GDM1 (cell line): ENCODE measurements at places on chromosomes 6 and 20.

- no peak for DNase-seq
These were observed 14.0 kb downstream of the CST3 start for GRCh38 chr20:23623666-23624323.

- no peak for DNase-seq
These were observed 4.2 kb downstream of the PSMF1 start for GRCh38 chr20:1122388-1123315.

DNA sequence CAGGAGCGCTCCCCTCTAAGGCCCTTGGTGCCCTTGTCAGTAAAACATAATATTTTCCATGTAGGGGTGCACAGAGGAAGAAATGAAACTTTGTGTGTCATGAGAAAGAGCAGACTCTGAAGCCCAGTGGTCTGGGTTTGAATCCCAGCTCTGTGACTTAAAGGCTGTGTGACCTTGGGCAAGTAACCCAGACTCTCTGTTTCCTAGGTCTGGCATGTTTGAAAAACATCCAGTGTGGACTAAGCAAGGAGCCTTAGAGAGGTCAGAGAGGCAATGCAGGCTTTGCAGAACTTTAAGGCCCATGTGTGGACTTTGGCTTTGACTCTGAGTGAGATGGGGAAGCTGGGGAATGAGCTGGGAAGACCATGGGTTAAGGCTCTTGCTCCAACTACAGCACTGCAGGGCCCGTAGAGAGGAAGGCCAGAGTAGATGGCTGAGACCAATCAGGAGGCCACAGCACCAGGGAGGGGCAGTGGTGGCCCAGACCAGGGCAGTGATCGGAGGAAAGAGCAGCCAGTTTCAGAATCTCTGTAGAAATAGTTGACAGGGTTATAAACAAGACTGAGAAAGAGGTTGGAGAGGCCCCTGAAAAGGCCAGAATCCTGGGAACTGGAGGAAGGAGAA is 18.2 kb downstream of the ADA start:
- no peak for DNase-seq

DNA sequence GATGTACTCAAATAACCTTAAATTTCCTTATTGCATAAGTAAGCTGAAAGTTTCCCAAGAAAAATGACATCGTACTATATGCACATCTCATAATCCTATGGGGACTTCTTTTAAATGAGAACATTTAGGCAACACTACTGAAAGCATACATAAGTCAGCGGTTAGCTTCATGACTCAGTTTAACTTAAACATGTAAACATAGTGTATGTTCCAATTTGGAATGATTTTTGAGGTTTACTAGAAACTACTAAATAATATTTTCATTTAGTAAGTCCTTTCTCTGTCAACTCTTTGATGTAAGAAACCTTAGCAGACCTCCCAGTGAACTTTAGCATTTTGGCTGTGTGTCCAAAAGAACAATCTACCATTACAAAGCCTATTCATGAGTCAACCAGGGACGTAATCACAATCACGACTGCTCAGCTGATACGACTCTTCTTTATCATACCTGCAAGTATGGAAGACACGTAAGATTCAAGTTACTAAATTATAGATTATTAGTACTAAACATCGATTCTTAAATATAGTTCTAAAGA is 19.3 kb downstream of the HIVEP2 start:
- DNase-seq = no peak

DNA sequence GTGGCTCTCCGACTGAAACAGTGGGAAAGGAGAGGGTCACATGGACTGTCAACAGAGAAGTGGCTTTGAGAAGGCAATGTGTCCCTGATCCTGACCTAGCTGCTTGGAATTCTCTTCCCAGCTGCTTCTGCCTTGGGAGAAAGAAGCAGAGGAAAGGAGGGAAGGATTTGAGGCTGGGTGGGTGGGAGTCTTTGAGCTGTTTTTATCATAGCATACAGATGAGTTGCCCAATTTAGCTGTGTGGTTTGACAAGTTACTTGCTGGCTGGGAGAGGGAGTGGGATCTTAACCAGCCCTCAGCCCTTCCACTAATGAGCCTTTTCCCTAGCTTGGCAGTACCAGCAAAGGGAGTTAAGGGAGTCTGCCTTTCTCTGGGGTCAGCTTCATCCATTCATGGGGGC is 51.1 kb upstream of the MYL9 start:
- no peak for DNase-seq

DNA sequence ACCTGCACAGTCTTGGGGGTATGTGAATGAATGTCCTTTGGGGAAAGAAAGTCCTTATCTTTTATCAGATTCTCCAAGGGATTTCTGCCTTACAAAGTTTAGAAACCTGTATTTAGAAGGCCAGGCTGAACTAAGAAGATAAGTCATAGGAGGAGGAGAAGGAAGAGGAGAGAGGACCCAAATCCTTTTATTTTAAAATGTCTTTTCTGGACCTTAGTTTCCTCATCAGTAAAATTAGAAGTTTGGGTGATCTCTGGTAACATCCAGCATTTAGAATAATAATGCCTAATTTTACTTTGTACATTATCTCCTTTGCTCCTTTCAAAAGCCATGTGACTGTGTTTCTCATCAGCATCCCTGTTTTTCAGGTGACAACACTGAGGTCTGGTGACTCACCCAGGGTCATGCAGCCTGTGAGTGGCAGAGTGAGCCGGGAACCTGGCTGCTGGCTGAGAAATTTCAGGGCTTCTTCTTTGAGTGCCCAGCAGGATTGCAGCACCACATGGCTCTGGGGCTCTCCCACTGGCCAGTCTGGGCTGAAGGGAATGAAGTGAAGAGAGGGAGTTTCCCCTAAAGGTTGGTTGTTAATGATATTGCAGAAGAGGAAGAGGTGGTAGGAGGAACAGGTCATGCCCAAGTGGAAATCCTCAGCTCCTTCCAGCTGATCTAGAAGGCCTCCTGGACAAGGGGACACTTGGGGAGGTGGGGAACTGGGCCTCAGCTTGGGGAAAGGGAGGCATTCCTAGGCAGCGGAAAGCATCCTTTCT is 34.0 kb downstream of the VEGFA start:
- DNase-seq = no peak
